ENCODE measurements at places on chromosomes 1 and 21. TPM values are rescaled to one million over a fixed set of nuclear protein-coding genes. Genes with fewer than 3 reads are reported as not detected.

Gene CRYAA
- not detected for total RNA-seq

Gene KCNE1
- 0.81 TPM for total RNA-seq

Gene IVL
- total RNA-seq: not detected

Gene MACF1
- total RNA-seq: 212 TPM

Gene PRAMEF4
- not detected for total RNA-seq

Gene SLAMF1
- not detected for total RNA-seq

Gene CYB561D1
- 7.2 TPM for total RNA-seq

Gene KCNN3
- not detected for total RNA-seq

Gene HSD3B2
- total RNA-seq: not detected

GRCh38 chr1:40965531-40965930 is 14.0 kb upstream of the CTPS1 start:
- no peak for DNase-seq
- H3K4me3 ChIP-seq: no peak overlapping the region
- H3K27ac ChIP-seq: peak overlapping the region; percentile 62
- peaks cover 50% of the 10 kb centered on the region for H3K4me1 ChIP-seq
- H3K27me3 ChIP-seq: peaks cover under 1% of the 10 kb centered on the region

DNA sequence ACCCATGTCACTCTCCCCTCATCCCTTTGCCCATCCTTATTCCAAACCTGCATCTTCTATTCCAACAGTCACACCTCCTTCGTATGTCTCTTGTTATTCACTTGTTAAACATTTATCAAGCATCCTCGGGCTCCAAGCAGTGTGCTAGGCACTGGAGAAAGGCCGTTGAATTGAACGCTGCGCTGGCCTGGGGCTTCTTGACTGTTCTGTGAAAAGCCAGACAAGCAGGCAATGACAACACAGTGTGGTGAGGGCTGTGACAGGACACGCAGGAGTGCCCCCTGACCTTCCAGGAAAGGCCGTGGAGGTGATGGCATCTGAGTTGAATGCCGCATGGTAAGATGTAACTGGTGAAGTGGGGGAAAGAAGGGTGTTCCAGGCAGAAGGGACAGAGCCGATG is 19.2 kb downstream of the ETV3 start:
- no peak for DNase-seq
- H3K36me3 ChIP-seq: peaks cover 12% of the 10 kb centered on the region
- peaks cover 15% of the 10 kb centered on the region for H3K27me3 ChIP-seq
- H3K4me1 ChIP-seq: no peaks in the 10 kb centered on the region
- no peak overlapping the region for H3K4me3 ChIP-seq

GRCh38 chr1:97143236-97143882 is 421.8 kb downstream of the PTBP2 start:
- peaks cover 6% of the 10 kb centered on the region for H3K36me3 ChIP-seq
- H3K27me3 ChIP-seq: no peaks in the 10 kb centered on the region
- H3K27ac ChIP-seq: no peak overlapping the region
- peaks cover 74% of the 10 kb centered on the region for H3K4me1 ChIP-seq

DNA sequence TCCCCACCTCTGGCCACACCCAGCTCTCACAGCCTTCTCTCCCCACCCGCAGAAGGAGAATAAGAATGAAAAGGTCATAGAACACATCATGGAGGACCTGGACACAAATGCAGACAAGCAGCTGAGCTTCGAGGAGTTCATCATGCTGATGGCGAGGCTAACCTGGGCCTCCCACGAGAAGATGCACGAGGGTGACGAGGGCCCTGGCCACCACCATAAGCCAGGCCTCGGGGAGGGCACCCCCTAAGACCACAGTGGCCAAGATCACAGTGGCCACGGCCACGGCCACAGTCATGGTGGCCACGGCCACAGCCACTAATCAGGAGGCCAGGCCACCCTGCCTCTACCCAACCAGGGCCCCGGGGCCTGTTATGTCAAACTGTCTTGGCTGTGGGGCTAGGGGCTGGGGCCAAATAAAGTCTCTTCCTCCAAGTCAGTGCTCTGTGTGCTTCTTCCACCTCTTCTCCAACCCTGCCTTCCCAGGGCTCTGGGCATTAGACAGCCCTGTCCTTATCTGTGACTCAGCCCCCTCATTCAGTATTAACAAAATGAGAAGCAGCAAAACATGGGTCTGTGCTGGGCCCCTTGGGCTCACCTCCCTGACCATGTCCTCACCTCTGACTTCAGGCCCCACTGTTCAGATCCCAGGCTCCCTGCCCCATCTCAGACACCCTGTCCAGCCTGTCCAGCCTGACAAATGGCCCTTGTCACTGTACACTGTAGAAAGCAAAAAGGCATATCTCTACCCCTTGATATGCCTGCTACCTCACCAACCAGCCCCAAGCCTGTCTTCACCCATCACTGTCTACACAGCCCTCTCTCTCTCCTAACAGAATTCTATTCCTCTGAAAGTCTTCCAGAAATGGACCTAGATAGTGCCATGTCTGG is 3.2 kb downstream of the S100A9 start:
- peaks cover 43% of the 10 kb centered on the region for H3K27me3 ChIP-seq
- no peak for DNase-seq
- no peaks in the 10 kb centered on the region for H3K4me1 ChIP-seq
- no peak overlapping the region for H3K27ac ChIP-seq
- H3K4me3 ChIP-seq: no peak overlapping the region

DNA sequence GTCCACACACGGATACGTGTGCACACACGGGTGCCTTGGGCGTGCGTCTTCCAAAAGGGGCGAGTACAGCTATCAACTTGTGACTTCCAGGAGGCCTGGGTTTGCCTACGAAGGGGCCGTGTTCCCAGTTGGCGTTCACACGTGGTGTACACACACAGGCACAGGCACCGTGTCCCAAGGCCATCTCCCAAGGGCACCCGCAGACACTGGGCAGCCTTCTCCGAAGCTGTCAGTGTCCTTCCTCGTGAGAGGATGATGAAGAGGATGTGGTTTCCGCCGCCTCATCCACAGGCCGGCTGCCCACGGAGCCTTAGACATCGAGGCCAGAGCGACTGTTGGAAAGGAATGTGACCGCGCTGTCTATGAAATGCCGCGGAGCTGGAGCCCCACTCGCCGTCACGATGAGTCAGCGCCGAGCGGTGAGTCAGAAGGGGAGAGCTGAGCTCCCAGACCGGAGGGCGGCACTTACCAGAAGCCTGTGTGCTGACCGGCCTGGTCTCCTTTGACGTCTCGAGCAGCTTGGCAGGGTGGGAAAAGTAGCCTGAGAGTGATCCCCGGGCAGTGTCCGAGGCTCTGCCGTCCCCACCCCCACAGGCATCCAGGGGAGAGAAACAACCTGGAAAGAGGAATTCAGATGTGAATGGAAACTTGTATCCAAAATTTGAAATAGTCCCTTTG is 141.4 kb upstream of the ARHGEF16 start:
- peak overlapping the region; percentile 62 for H3K4me3 ChIP-seq
- H3K4me1 ChIP-seq: peaks cover 41% of the 10 kb centered on the region
- no peaks in the 10 kb centered on the region for H3K27me3 ChIP-seq

GRCh38 chr21:34559089-34559631 is 47.1 kb upstream of the KCNE1 start:
- peaks cover 12% of the 10 kb centered on the region for H3K36me3 ChIP-seq
- no peak overlapping the region for H3K4me3 ChIP-seq
- H3K27me3 ChIP-seq: no peaks in the 10 kb centered on the region
- no peak overlapping the region for H3K27ac ChIP-seq

GRCh38 chr21:32733356-32733755 is 5.5 kb upstream of the SYNJ1 start:
- H3K27ac ChIP-seq: no peak overlapping the region
- no peak overlapping the region for H3K4me3 ChIP-seq
- H3K27me3 ChIP-seq: no peaks in the 10 kb centered on the region

- peaks cover 57% of the 10 kb centered on the region for H3K4me1 ChIP-seq
- H3K4me3 ChIP-seq: peak overlapping the region; percentile 14
- peaks cover 32% of the 10 kb centered on the region for H3K36me3 ChIP-seq
Measured at GRCh38 chr1:245997471-245998258, 509.4 kb downstream of the SMYD3 start.

- peaks cover 9% of the 10 kb centered on the region for H3K4me1 ChIP-seq
- peak; percentile 29 for DNase-seq
- peak overlapping the region; percentile 64 for H3K27ac ChIP-seq
- no peaks in the 10 kb centered on the region for H3K36me3 ChIP-seq
- peak overlapping the region; percentile 73 for H3K4me3 ChIP-seq
Measured at GRCh38 chr1:160768295-160768657, 27.7 kb upstream of the LY9 start.

DNA sequence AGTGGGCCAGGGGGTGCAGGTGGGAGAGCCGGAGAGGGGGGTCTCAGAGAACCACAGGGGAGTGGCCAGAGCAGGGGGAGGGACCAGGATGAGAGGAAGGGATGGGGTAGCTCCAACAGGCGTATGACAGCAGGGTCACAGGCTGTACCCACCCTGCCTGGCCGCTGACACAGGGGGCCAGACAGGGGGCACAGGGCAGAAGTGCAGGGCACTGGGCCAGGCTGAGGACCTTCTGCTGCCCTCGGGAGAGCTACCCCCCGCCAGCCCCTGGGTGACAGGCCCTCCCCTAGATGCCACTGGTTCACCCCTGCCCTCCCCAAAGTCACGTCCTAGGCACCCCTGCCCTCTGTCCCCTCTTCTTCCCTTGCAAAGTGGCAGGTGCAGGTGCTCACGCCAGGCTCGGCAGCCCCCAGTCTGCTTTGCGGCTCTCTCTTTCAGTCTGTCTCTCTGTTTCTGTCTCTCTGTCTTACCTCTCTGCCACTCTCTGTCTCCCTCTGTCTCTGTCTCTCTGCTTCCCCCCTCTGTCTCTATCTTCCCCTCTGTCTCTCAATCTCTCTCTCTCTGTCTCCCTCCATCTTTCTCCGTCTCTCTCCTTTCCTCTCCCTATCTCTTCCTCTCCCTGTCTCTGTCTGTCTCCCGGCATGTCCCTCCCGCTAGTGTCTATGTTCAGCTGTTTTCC is 48.5 kb downstream of the WNT9A start:
- H3K36me3 ChIP-seq: no peaks in the 10 kb centered on the region
- peaks cover 6% of the 10 kb centered on the region for H3K27me3 ChIP-seq
- no peak for DNase-seq
- H3K27ac ChIP-seq: no peak overlapping the region
- no peak overlapping the region for H3K4me3 ChIP-seq

GRCh38 chr1:202810193-202810614 is 550 bp upstream of the PCAT6 start:
- no peaks in the 10 kb centered on the region for H3K36me3 ChIP-seq
- H3K4me1 ChIP-seq: peaks cover 59% of the 10 kb centered on the region
- no peak for DNase-seq
- H3K4me3 ChIP-seq: peak overlapping the region; percentile 92

- peaks cover 1% of the 10 kb centered on the region for H3K27me3 ChIP-seq
- DNase-seq: peak; percentile 66
- peaks cover 45% of the 10 kb centered on the region for H3K4me1 ChIP-seq
- H3K36me3 ChIP-seq: no peaks in the 10 kb centered on the region
- H3K4me3 ChIP-seq: peak overlapping the region; percentile 21
- peak overlapping the region; percentile 72 for H3K27ac ChIP-seq
Measured at GRCh38 chr21:26388731-26389231, 184.3 kb downstream of the CYYR1 start.

GRCh38 chr21:32682696-32683474 is 44.9 kb downstream of the SYNJ1 start:
- no peak for DNase-seq
- no peaks in the 10 kb centered on the region for H3K36me3 ChIP-seq
- H3K27me3 ChIP-seq: no peaks in the 10 kb centered on the region
- no peaks in the 10 kb centered on the region for H3K4me1 ChIP-seq
- no peak overlapping the region for H3K27ac ChIP-seq
- H3K4me3 ChIP-seq: no peak overlapping the region

DNA sequence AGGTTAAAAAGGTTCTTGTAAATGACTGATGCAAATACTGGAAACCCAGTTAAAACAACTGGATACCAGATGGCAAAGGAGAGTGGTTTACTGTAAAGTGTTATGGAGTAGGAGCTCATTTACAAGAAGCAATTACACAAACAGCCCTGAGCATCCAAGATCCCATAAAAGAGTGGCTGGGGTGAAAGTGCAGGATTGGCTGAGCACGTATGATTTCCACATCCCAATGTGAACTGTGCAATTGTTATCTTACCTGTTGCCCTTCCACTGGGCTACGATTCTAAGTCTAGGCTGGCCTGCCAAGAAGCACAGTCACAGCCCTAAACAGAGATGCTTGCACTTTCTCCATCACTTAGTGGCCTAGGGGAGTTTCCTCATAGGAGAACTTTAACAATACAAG is 277.6 kb upstream of the RUNX1 start:
- H3K4me1 ChIP-seq: peaks cover 32% of the 10 kb centered on the region
- H3K4me3 ChIP-seq: no peak overlapping the region
- DNase-seq: no peak

DNA sequence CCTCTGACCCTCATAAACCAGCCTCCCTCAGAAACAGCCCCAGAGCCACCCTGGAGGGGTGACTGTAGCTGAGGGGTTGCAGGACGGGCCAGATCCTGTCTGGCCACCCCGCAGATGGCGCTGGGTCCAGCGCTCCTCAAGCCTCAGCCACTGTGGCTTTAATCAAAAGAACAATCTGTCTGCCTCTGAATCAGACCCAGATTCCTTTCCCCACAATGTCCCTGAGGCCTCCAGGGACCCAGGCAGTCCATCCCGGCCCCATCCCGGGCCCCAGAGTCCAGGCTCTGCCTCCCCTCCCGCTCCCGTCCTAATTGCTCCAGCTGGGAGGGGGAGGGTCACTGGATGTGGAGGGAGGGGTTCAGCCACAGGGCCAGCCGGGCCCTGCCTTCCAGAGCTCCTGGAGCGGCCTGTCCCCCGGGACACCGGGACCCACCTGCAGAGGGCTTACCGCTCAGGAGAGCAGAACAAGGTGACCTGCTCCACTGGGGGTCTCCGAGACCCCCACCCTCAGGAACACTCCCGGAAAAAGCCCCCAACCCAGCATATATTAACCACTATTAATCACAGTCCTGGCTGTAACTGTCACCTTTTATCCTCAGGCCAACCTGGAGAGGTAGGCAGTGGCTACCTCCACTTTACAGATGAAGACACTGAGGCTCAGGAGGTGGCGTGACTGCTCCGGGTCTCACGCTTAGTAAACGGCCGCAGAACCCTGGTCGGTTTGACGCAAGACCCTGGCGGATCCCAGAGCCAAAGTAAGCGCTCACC is 836 bp upstream of the FBLIM1 start:
- H3K27me3 ChIP-seq: no peaks in the 10 kb centered on the region
- peak overlapping the region; percentile 79 for H3K4me3 ChIP-seq
- H3K36me3 ChIP-seq: no peaks in the 10 kb centered on the region
- peak; percentile 34 for DNase-seq
